ENCODE measurements at places on chromosomes 3 and 15.

DNA sequence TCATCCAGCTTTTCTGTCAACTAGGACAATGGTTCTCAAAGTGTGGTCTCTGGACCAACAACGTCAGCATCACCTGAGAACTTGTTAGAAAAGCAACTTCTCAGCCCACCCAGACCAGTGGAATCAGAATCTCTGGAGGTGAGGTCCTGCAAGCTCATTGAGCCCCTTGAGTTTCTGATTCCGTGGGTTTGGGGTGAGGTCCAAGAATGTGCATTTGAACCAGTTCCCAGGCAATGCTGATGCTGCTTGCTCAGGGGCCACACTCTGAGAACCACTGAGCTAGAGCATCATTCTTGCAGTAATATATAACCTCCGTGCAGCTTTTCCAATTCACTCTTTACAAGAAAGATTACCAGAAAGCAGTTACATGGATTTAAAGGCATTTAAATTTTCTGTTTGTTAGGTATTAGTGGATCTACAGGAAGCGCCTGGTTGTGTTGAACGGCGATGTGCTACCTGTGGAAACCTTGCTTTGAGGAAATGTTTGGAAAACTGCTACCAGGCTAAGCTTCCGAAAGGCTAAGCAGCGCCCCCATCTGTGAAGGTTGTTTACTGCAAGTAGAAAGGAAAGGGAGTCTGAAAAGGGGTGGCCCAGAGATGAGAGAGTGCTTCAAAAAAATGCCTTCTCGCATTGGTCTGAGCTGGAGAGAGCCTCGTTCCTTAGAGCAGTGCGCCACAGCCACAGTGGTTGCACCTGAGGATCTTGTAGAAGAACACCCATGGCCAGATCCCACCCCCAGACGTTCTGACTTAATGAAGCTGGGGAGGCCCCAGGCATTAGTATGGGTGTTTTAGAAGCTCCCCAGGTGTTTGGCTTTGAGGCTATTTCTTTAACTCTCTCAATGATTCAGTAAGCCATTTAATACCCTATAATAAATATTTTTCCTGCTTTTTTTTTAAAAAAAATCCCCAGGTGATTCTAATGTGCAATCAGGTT is 50.0 kb downstream of the RLBP1 start:
- DNase-seq: no peak
- peaks cover 19% of the 10 kb centered on the region for H3K4me1 ChIP-seq
- H3K4me3 ChIP-seq: no peak overlapping the region
- no peaks in the 10 kb centered on the region for H3K27me3 ChIP-seq

- no peak for DNase-seq
- peaks cover 17% of the 10 kb centered on the region for H3K4me1 ChIP-seq
- H3K27me3 ChIP-seq: no peaks in the 10 kb centered on the region
- H3K36me3 ChIP-seq: no peaks in the 10 kb centered on the region
- no peak overlapping the region for H3K4me3 ChIP-seq
These were observed 3.4 kb upstream of the AEN start for GRCh38 chr15:88617790-88618189.

- H3K27me3 ChIP-seq: no peaks in the 10 kb centered on the region
- no peaks in the 10 kb centered on the region for H3K36me3 ChIP-seq
- H3K4me3 ChIP-seq: no peak overlapping the region
- H3K27ac ChIP-seq: no peak overlapping the region
- no peak for DNase-seq
These were observed 355.8 kb upstream of the IL12A start for GRCh38 chr3:159632851-159633250.

DNA sequence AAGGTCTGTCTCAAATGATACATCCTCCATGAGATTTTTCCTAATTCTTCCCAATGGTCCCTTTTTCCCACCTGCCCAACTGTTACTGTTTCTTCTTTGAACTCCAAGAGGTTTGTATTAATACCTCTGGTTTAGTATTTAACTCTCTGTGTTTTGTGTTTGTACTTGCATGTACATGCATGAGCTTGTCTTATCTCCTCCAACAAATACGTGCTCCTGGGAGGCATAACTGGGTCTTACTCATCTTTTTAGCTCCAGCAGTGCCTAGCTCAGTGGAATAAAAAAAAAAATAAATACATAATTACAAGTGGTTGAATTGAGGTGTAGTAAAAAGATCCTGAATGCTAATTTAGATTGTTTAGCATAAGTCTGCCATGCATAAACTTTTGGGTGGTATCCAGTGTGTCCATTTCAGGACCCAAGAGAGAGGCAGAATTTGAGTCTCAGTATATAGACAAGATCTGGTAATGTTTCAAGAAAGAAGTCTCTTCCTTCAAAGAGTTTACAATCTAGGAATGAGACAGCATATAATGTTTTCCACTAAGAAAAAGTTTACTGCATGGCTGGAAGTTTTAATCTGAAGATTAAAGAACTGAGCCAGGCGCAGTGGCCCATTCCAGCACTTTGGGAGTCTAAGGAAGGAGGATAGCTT is 1.7 kb upstream of the LYSMD2 start:
- no peak overlapping the region for H3K27ac ChIP-seq
- DNase-seq: no peak
- no peaks in the 10 kb centered on the region for H3K27me3 ChIP-seq
- H3K4me1 ChIP-seq: peaks cover 16% of the 10 kb centered on the region
- no peak overlapping the region for H3K4me3 ChIP-seq
- no peaks in the 10 kb centered on the region for H3K36me3 ChIP-seq

DNA sequence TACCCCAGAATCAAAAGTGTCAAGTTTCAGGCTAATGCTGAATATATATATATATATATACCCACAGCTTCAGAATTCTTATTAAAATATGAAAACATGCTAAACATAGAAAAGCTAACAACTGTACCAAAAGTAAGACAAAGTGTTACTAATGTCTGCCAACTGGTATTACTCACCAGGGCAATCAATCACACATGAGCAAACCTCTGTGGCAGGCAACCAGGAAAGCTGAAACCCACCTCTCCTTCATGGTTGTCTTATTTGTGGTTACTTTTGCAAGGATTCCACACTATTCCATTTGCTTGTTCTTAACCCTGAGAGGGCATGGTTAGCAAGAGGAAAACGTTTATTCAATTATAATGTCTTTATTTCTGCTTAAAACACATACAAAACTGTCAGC is 512.3 kb upstream of the MDFIC2 start:
- H3K27ac ChIP-seq: no peak overlapping the region
- H3K4me3 ChIP-seq: no peak overlapping the region
- no peaks in the 10 kb centered on the region for H3K36me3 ChIP-seq

DNA sequence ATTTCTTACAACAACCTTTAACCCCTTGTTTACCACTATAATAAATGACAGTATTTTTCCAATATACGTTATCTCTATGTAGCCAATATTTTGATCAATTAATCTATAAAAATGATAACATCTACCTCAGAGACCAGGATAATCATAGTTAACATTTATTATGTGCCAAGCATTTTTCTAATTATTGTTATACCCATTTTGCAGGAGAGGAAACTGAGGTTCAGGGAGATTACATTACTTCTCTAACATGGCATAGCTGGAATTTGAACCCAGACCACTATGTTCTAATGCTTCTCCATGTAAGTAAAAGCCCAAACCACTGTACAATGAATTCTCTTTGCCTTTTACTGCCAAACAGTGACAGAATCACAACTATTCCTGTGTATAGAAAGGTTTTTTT is 113.4 kb upstream of the PFN2 start:
- H3K27ac ChIP-seq: no peak overlapping the region
- H3K36me3 ChIP-seq: no peaks in the 10 kb centered on the region
- no peaks in the 10 kb centered on the region for H3K4me1 ChIP-seq

DNA sequence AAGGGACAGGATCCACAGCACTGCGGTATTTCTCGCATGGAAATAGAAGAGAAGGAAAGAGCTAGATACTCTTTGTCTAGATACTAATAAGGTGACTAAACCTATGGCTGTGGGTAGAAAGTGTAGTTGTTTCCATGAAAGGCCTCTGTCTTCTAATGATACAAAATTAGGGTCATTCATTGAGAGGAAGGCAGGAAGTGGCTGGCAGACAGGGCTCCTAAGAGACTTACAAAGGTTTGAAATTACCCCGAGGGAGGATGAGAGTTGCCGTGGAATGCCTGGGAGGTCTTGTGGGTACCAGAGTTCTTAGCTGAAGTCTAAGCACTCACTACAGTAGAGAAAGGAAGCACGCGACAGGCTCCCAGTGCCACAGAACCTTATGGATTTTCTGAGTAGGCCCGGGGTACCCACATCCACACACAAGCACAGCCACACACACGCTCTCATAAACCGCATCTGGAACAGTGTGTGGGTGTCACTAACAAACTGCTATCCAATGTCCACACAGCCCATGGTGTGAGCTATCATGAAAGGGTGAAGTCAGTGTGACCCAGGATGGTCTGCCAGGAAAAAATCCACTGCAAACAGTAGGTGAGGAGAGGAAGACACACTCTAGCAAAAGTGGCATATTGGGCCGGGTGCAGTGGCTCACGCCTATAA is 221.4 kb downstream of the FAM43A start:
- H3K27ac ChIP-seq: no peak overlapping the region
- H3K36me3 ChIP-seq: no peaks in the 10 kb centered on the region
- no peak overlapping the region for H3K4me3 ChIP-seq
- no peaks in the 10 kb centered on the region for H3K27me3 ChIP-seq

DNA sequence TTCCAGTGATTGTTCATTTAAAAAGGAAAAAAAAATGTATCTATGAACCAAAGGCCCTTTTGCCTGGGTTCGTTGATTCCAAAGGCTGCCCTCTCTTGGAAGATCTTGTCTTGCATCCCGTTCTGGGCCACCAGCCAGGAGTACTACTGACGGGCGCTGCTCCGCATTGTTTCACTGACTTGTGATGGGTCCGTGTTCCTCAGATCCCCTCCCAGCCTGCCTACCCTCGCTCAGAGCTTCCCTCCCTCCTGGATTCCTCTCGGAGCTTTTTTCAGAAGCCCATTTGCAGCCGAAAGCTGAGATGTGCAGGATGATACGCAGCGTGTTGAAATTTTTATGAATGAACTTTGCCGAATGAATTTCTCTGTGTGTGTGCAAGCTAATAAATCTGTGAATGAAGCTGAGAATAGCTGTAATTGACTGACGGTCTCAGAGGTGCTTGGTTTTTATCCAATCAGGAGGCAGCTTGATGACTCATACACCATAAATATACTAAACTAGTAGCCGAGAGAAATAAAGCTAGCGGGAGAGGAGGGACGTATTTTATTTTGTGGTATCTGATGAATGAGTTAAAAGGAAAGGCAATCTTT is at the start of gene SHC4:
Gene SHC4, minus strand, starts transcription at position 396 of the 590 bp plus-strand sequence. CDS start 904 bp downstream, outside the sequence.
- H3K27me3 ChIP-seq: no peaks in the 10 kb centered on the region
- H3K4me1 ChIP-seq: peaks cover 23% of the 10 kb centered on the region
- H3K4me3 ChIP-seq: peak within 1 kb of the TSS; percentile 40
- no peaks in the 10 kb centered on the region for H3K36me3 ChIP-seq

DNA sequence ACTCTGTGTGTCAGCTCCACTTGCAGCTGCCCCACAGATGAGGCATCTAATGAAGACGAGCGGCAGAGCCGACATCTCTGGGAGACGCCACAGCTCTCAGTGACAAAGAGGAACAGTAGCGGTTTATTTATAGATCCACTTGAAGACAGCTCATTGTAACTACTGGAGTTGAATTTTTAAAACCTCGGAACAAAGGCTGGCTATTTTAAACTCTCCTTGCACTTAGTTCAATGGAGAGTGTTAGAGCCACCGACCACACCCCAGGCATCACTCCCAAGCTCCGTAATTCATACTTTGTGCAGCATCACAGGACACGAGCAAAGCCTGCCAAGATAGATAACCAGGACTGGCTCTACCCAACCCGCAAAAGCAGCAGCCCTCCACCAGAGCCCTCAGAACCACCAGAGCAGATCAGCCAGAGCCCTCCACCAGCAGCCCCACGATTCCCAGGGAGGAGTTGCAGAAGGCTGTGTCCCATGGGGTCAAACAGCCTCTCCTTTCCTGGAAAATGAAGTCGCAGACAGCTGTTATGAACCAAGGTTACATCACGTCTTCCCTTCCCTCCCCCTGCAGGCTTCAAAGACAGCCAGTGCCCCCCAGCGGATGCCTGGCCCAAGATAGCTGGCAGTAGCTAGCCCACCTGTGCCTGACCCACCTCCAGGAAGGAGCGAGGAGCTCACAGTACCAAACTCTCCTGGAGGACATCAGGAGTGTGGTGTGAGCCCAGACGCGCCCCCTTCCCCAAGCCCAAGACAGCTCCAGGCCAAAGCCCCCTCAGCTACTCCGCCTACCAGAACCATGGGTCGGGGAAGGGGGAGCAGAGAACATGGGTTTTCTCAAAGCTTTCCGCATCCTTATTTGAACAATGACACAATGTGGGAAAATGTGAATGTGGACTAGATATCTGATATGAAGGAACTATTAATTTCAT is 45.7 kb downstream of the POC1A start:
- no peak overlapping the region for H3K27ac ChIP-seq
- no peaks in the 10 kb centered on the region for H3K36me3 ChIP-seq
- H3K4me3 ChIP-seq: no peak overlapping the region

DNA sequence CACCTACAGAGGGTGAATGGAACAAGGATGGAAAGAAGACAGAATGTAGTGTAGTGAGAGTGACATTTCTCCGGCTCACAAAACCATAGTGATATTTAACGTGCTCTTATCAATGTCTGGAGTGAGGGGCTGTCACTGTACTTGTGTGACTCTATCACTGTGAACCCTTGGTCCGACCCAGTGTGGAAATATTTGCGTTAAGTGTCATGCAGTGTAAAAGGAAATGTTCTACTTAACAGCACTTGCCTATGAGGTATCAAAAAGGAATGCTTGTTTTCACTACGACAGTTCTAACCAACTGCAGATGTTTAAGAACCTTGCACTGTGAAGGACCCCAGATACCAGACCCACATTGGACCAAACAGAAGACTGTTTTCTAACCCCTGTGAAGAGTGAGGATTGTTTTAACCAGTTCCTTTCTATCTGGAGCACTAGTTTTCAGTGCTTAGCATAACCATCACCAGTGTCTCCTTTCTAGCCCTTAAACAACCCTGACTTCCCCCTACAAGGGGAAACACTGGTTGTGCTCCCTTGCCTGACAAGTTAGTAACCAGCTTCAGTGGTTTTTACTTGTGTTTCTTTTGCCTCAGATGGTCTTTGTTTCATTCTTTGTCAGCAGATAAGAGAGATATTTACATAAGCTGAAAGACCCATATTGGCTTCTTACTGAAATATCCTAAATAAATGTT is 144.7 kb upstream of the ABHD17C start:
- no peaks in the 10 kb centered on the region for H3K4me1 ChIP-seq
- no peak overlapping the region for H3K27ac ChIP-seq
- no peaks in the 10 kb centered on the region for H3K27me3 ChIP-seq
- no peaks in the 10 kb centered on the region for H3K36me3 ChIP-seq

DNA sequence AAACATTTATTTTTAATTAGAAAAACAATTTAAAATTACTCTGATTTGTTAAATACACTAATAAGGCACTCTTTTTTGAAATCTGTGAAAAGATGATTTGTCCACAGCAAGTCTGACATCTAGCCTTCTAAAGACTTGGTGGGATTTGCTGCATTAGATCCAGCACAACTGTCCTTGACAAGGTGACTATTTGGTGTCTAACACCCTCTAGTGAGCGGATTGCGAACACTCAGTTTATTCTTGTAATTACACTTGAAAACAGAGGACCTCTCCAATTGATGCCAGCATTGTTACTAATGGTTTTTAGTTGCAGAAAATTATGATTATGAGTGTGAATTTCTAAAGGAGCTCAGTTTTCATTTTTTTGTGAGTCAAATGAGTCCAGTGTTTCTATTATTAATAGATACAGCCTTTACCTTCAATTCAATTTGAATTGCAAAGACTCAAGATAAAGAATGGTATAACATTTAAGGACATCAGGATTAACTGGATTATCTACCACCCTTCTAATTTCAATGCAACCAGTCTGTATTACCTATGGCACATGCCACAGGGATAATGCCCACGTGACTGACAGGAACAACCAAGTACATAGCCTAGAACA is 29.7 kb upstream of the STRIT1 start:
- H3K27me3 ChIP-seq: no peaks in the 10 kb centered on the region
- H3K27ac ChIP-seq: no peak overlapping the region
- no peaks in the 10 kb centered on the region for H3K4me1 ChIP-seq
- no peak for DNase-seq
- H3K36me3 ChIP-seq: no peaks in the 10 kb centered on the region
- no peak overlapping the region for H3K4me3 ChIP-seq
